ENCODE measurements at places on chromosomes 4 and X.

DNA sequence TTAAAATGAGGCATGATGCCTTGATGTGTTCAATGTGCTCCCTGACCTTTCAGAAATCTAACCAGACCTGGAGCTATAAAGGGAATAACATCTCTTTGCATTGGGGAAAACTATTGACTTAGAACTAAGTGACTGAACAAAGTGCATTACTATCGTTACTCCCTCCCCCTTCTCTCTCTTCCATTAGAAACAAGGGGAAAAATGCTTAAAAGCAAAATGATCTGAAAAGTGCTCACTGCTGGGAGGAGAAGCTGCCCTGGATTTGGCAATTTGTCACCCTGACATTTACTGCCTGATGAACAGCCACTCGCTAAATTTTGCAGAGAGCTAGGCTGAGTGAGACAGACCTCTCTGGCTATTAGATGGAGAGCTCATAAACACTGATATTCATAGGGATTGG, 48.6 kb upstream of the PARM1 start:
- DNase-seq = no peak

DNA sequence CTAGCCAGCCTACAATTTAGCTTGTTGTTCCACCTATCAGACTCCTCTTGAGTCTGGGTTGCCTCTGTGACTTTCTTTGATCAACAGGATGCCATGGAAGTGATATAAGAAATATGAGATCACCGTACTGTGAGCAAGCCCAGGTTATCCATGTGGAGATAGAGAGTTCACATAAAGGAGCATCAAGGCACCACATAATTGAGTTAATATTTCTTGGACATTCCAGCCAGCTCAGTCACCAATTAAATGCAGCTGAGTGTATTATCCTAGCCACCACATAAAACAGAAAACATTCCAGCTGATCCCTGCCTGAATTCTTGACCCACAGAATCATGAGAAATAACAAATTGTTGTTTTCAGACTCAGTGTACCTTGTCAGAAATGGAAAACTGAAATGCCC, 253.6 kb downstream of the PPP1R2C start:
- DNase-seq = no peak

DNA sequence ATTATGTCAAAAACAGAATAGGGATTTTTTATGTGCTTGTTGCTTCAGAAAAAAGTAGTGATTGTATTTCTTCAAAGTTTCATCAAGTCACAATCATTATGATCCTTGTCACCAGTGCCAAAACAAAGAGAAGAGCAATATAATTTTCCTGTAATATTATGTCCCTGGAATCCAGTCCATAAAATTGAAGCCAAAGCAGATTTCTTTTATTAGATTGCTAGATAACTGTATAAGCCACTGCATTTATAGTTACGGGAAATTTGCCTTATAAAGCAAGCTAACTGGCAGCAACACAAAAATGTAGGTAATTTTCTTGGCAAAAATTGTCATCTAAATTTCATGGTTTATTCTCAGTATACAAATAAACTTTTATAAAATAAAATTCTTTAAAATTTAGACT, 296.1 kb upstream of the ANKRD50 start:
- no peak for DNase-seq

DNA sequence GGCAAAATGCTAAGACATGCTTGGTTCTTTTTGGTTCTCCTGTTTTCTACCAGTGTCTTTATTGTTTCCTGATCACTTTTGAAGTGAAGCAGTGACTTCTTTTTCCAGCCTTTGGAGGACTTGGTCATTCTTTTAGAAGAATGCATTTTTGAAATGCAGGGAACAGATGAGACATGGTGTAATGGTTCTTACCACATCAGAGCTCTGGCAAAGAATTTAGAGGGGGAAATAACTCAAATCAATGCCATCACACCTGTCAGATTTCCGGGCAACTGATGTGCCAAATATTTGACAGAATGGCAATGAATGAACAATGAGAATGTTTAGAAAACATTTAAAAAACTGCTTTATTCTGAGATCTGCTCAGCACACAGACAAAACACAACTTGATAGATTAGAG, 519.6 kb downstream of the IQCM start:
- DNase-seq = no peak

GRCh38 chr4:145484225-145484846, 2.7 kb downstream of the SMAD1 start:
- no peak for DNase-seq

DNA sequence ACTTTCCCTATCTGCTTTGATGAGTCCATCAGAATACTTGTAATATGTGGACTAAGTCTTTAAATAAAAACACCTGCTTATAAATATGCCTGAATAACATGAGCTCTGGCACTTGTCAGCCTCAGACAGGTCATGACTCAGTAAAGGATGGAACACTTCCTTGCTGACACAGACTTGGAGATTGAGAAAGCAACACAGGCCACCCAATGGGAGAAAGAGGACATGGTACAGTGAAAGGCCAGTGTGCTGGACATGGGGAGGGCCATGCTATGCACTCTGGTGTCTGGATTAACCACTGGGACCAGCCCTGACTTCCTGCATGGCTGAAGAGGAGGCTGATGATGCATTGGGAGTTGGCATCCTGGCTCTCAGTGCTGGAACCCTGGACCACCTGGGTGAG, 149.5 kb downstream of the DHRSX start:
- DNase-seq = no peak

DNA sequence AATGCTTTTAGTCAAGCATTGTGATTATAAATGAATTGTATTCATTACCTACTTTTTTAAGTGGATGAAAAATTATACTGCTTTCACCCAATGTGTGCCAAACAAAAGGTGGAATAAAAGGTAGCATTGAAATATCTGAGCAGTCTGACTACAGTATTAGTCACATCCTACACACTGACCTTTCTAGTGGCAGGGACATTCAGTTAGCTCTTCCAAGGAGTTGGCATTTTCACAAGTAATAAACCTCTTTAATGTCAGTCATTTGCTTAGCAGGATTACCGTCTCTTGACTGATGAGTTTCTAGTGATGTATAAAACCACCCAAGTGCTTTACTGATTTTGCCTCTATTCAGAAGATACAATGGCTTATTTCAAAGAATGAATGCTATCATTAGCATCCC, 687.9 kb downstream of the ARAP2 start:
- no peak for DNase-seq
